ENCODE measurements at places on chromosomes 6 and 20.

DNA sequence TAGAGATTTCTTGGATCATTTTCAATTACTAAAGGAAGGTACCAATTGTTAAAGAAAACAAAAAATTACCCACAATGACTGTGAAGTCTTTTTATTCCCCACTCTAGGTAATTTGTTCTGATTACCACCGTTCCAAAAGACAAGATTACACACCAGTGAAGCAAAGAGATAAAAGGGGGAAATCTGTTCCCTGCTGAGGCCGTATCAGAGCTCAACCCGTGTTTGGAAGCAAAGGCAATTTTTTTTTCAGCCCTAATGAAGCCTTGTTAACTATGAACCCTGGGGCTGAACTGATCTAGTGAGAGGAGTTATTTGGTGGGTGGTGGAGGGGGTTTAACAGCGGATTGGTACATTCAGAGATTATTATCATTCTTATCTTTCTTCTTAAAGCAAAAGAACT is 128.5 kb downstream of the ALDH8A1 start:
- DNase-seq = no peak

- DNase-seq = no peak
These were observed 139.1 kb upstream of the LAMP5 start for GRCh38 chr20:9375221-9375681.

DNA sequence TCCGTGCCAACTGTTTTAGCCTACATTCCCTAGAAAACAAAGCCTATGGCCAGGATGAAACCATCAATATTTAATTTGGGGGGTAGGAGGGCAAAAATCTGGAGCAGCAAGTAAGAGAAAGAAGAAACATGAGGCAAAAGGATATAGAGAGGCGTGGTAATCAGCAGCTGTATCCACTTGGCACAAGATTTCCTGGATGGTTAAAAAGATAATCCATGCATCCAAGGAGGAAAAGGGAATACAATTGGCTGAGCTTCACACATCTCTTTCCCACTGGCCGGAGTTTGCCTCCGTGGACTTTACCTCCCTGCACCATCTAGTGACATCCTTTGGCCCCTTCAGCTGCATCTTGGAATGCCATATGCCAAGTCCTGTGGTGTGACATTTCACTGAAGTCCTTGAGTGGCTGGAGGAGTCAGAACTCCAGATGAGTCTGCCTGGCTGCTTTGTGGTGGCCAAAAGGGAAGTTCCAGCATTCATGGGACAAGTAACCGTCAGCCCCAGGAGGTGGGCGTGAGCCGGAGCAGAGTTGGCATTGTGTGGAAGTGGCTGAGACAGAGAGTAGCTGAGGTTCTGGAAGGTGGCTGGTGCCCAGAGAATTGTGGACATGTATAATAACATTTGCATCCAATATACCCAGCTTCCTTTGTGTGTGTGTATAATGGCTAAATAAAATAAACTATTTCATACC is 13.7 kb upstream of the TMX4 start:
- no peak for DNase-seq

GRCh38 chr6:14038467-14039437 is 78.8 kb upstream of the CD83 start:
- DNase-seq = no peak

GRCh38 chr20:42549496-42549895 is 640.2 kb downstream of the PTPRT start:
- no peak for DNase-seq

DNA sequence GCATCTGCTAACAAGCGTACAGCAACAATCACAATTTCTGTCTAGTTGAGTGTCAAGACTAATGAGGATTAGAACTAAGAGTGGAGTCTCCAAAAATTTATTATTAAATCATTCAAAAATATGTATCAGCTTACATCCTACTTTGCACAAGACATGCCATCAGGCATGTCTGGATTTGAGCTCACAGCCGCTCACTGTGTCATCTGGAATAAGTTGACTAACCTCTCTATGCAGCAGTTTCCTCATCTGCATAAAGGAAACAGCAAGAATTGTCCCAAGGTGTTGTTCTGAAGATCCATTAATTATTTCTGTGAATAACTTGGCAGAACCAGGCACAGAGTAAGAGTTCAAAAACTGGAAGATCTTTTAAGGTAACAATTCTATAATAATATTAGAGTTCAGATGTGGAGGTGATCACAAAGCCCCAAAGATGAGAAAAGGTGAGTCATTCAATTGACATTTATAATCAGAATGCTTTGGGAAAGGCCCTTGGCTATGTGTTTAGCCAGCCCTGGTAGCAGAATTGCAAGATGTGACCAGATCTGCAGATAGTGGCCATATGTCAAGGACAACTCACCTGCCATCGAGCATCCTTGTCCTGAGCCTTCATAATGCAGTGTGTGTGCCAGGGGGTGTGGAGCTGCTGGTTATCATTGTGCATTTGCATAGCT is 264.0 kb downstream of the FOXA2 start:
- DNase-seq = peak; percentile 37

GRCh38 chr6:150600010-150600300 is 270 bp downstream of the PLEKHG1 start:
- DNase-seq = no peak

DNA sequence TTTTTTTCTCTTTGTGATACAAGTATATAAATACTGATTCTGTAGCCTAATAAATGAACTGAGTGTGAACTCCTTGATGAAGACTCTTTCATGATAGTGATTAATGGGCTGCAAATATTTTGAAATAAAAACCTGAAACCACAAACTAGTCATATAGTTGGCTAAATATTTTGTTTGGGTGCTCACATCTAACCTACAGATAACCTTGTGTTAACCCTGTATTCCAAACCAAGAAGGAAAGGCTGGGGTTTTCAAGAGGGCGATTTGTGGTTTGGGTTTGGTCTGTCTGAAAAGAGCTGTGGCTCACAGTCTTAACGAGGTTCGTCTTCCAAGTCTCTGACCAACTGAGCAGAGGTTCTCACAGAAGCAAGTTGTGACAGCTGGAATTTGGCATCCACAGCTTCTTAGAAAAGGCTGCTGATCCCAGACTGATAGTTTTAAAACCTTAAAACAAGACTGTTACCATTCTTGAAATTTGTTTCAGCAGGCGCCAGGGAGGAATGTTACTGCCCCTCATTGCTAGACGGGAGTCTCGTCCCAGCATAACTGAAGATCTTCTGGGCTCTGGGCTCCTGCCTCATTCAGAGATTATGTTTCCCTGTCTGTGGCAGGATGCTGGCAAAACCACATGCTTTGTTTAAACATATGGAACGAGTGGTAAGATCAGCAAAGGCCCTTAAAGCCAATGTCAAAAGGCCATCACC is 736.4 kb upstream of the MARCKS start:
- DNase-seq = peak; percentile 80

GRCh38 chr6:67558985-67559384 is 1076.1 kb upstream of the ADGRB3 start:
- DNase-seq = no peak

GRCh38 chr6:124393536-124393935 is 568.7 kb upstream of the RNF217 start:
- DNase-seq = peak; percentile 15

DNA sequence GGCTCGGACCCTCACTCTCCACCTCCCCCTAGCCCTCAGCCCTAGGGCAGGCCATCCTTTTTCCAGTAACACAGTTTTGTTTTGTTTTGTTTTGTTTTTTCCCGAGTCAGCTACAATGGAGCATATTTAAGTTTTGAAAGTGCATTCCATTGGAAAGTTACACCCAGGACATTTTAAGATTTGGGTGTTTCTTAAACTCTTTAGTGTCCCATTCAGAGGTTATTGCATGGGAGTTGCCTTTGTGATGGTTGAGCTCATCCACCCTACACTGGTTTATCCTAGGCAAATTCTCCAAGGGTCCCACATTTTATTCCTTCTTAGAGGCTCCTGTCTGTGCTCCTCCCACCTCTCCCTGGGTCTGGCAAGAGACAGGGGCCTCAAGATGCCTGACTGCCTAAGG is 58.9 kb downstream of the THBS2 start:
- DNase-seq = no peak

GRCh38 chr6:6033858-6034257 is 27.1 kb upstream of the NRN1 start:
- no peak for DNase-seq

All from NCI-H526 (cell line).